ENCODE measurements at places on chromosomes 7 and 10. TPM values are rescaled to one million over a fixed set of nuclear protein-coding genes. Genes with fewer than 3 reads are reported as not detected.

EPO gene
- total RNA-seq, result 0.19 TPM

PKD1L1 gene
- total RNA-seq, result 0.35 TPM

HOXA2 gene
- total RNA-seq, result not detected

ASIC3 gene
- total RNA-seq, result 14.4 TPM

LRRN3 gene
- total RNA-seq, result 24.0 TPM

SFXN3 gene
- total RNA-seq, result 24.2 TPM

FFAR4 gene
- total RNA-seq, result not detected

NPC1L1 gene
- 0.25 TPM for total RNA-seq

TMEM72 gene
- not detected for total RNA-seq

GPR158 gene
- total RNA-seq, result not detected

ZNF479 gene
- not detected for total RNA-seq

MET gene
- 2.4 TPM for total RNA-seq

- H3K27ac ChIP-seq, result no peak overlapping the region
- H3K27me3 ChIP-seq, result peaks cover 48% of the 10 kb centered on the region
- peaks cover 9% of the 10 kb centered on the region for H3K4me1 ChIP-seq
- no peaks in the 10 kb centered on the region for H3K36me3 ChIP-seq
Measured at GRCh38 chr7:124035706-124036105, 2.8 kb upstream of the TMEM229A start.

GRCh38 chr7:97818066-97818663, 54.0 kb downstream of the ASNS start:
- no peak overlapping the region for H3K4me3 ChIP-seq
- H3K36me3 ChIP-seq, result no peaks in the 10 kb centered on the region
- no peaks in the 10 kb centered on the region for H3K27me3 ChIP-seq
- DNase-seq, result no peak

DNA sequence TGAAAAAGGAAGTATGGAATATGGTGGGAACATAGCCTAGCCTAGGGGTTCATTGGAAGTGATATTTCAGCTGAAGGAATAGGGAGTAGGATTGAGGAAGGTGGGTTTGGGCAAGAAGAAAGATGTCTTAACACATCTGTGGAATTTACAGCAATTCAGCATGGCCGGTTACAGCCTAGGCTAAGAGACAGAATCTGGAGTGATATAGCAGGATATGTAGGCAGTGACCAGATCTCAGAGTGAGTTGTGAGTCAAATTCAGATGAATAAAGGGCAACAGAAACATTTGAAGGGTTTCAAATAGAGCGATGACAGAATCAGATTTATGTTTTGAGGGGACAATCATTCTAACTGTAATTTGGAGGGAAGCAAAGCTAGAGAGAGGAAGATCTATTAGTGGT, 199.0 kb upstream of the PRPS1L1 start:
- H3K36me3 ChIP-seq, result no peaks in the 10 kb centered on the region
- DNase-seq, result no peak
- peaks cover 9% of the 10 kb centered on the region for H3K27me3 ChIP-seq
- no peaks in the 10 kb centered on the region for H3K4me1 ChIP-seq

DNA sequence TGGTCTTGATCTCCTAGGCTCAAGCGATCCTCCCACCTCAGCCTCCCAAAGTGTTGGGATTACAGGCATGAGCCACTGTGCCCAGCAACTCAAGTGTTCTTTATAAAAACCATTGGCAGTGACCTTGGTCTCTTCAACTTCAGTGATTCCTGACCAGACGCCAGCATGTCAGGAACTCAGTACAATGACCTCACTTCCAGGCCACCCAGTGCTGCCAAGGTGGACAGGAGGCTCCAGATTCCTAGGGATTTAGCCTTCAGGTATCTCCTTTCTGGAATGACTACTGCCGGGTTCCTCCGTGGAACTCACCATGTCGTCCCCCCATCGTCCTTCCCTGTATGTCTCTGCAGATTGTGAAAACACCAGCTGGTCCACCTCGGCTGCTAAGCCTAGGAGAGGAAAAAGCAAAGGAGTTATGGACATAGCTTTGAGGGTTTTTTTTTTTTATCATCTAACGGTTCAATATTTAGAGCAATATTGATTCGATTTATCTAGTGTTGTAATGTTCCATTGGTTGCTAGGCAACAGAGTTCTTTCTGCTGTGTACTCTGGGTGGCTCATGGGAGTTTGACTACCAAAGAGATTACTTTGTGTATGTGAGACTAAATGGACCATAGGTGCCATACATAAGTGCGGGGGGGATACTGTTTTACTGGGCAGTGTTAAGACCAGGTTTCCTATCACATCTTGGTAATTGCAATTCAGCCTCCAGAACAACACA, 425.8 kb upstream of the AUTS2 start:
- H3K4me3 ChIP-seq, result no peak overlapping the region
- DNase-seq, result no peak
- no peak overlapping the region for H3K27ac ChIP-seq
- H3K36me3 ChIP-seq, result no peaks in the 10 kb centered on the region
- no peaks in the 10 kb centered on the region for H3K27me3 ChIP-seq

DNA sequence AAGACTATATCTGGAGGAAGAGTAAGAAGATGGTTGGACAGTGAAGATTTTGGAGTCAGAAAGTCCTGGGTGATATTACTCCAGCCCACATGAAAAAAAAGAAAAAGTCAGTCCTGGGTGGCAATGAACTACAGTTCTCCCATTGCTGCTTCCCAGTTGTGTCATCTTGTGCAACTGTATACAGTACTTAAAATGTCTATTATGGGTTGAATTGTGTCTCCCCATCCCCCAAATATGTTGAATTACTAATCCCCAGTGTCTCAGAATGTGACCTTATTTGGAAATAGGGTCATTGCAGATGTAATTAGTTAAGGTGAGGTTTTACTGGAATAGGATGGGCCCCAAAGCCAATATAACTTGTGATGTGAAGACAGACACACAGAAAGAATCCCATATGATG, 15.6 kb downstream of the SEC23IP start:
- H3K4me1 ChIP-seq, result no peaks in the 10 kb centered on the region
- DNase-seq, result no peak
- no peak overlapping the region for H3K27ac ChIP-seq
- no peak overlapping the region for H3K4me3 ChIP-seq
- H3K27me3 ChIP-seq, result no peaks in the 10 kb centered on the region

DNA sequence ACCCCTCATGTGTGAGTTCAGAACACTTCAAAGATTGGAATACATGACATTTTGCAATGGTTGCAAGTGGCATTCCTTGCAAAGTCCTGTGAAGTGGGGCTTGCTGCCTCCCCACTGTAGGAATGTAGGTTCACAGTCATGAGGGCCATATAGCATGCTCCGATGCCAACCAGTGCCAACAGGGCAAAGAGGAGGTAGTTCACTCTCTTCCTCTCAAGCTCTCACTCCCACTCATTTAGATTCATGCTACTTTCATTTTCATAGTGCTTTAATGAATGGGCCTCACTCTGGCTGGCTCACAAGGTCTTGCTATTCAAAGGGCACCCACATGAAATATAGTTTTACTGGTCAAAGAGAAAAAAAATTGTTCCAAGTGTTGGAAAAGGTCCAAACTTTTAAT, 169.9 kb upstream of the AOAH start:
- peaks cover 18% of the 10 kb centered on the region for H3K36me3 ChIP-seq
- DNase-seq, result no peak
- H3K4me1 ChIP-seq, result peaks cover 13% of the 10 kb centered on the region
- H3K4me3 ChIP-seq, result no peak overlapping the region
- H3K27ac ChIP-seq, result peak overlapping the region; percentile 47

- peaks cover 25% of the 10 kb centered on the region for H3K4me1 ChIP-seq
- peak overlapping the region; percentile 91 for H3K27ac ChIP-seq
- no peaks in the 10 kb centered on the region for H3K36me3 ChIP-seq
- peak overlapping the region; percentile 92 for H3K4me3 ChIP-seq
- peak; percentile 66 for DNase-seq
Measured at GRCh38 chr7:1533547-1534329, 3.2 kb downstream of the MAFK start.

DNA sequence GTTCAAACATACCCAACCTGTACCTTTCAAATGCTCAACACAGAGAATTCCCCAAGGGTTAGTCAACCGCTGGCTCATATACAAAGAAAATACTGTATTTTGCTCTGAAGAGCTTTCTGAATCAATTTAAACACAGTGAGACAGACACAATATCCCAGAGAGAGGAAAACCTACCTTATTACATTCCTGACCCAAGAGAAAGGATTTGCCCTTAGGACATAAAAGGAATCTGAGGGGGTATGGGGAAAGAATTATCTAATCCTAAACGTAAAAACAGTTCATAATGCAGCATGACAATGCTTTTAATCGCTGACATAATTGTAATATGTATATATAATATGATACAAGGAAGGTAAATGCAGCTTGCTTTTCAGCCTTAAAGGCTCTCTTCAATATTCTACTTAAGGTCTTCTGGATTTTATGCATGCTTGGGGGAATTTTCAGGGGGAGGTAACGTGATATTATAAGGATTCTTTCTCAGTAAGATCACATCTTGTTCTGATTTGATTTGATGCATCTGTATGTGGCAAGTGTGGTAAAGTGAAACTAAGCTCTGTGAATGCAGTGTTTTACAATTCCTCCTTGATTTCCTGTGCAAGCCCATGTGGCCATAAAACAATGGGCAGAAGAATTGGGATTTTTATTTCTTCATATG, 240.5 kb downstream of the GLI3 start:
- H3K4me3 ChIP-seq, result no peak overlapping the region
- no peaks in the 10 kb centered on the region for H3K36me3 ChIP-seq
- no peak overlapping the region for H3K27ac ChIP-seq
- peaks cover 5% of the 10 kb centered on the region for H3K27me3 ChIP-seq

DNA sequence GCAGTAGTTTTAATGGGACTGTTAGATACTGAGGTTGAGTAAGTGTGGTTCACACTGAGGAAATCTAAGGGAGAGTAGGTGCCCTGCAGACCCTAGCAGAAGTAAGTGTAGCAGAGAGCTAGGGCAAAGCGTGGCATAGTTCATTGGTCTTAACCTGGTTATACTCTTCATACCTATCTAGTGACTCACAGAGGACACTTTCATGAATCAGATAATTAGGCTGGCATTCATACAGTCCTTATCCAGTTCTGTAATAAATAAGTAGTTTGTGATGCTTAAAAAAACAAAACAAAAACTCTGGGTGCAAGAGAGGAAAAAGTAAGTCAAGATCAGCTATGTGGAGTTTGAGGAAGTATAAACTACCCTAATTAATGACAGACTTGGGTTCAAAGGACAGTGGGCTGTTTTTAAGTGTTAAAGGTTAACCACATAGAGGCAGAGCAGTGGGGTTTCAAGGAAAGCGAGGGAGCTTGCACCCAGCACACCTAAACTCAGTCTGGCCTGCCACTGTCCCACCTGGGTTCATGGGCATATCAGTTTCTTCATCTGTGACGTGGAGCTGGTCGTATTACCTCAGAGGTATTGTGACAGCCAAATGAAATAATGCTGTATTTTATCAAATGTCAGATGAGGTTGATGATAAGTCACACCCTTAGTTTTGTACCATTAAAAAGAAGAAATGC, 27.1 kb downstream of the LMTK2 start:
- DNase-seq, result no peak
- peak overlapping the region; percentile 41 for H3K4me3 ChIP-seq
- H3K27ac ChIP-seq, result no peak overlapping the region
- no peaks in the 10 kb centered on the region for H3K27me3 ChIP-seq

DNA sequence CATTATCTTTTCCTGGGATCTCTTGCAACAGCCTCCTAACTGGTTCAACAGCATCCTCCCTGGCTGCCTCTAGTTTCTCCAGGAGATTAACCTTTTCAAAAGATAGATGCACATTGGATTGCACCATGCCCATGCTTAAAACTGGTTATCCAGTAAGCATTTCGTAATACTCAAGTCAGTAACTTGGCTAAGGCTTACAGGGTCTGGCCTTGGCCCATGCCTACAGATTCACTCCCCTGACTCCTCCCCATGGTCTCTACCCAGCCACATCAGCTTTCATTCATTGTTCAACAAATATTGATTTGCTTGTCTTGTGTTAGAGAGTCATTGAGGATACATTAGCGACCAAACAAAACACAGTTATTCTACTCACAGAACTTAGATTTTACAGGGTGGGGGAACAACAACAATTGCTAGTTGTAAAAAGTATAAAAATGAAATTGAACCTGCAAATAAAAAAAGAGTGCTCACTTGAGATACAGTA, 1.8 kb upstream of the KIF20B start:
- no peak for DNase-seq
- H3K4me3 ChIP-seq, result peak overlapping the region; percentile 46
- H3K36me3 ChIP-seq, result no peaks in the 10 kb centered on the region

GRCh38 chr7:139635526-139636302, 112.2 kb downstream of the CLEC2L start:
- H3K36me3 ChIP-seq, result peaks cover 2% of the 10 kb centered on the region
- no peaks in the 10 kb centered on the region for H3K27me3 ChIP-seq
- peak overlapping the region; percentile 18 for H3K27ac ChIP-seq
- H3K4me1 ChIP-seq, result peaks cover 44% of the 10 kb centered on the region

DNA sequence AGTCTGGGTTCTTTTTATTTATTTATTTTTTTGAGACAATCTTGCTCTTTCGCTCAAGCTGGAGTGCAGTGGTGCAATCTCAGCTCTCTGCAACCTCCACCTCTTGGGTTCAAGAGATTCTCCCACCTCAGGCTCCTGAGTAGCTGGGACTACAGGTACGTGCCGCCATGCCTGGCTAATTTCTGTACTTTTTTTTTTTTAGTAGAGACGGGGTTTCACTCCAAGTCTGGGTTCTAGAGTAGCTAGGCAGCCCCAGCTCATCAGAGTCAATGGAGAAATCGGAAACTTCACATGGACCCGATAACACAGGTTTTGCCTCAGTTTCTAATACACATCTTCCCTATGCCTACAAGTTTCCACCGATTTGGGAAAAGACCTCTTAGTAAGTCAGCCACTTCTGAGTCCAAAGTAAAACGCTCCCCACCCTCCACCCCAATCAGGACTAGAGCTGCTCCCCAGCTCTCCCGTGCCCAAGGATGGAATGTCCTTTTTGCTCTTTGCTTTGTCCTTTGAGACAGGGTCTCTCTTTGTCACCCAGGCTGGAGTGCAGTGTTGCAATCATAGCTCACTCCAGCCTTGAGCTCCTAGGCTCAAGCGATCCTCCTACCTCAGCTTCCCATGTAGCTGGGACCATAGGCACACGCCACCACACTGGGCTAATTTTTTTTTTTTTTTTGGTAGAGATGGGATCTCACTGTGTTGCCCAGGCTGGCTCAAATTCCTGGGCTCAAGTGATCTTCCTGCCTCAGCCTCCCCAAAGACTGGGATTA, 3.8 kb upstream of the SERPINE1 start:
- peaks cover 64% of the 10 kb centered on the region for H3K27me3 ChIP-seq
- no peak overlapping the region for H3K4me3 ChIP-seq
- H3K27ac ChIP-seq, result no peak overlapping the region
- H3K4me1 ChIP-seq, result peaks cover 37% of the 10 kb centered on the region
- DNase-seq, result no peak

DNA sequence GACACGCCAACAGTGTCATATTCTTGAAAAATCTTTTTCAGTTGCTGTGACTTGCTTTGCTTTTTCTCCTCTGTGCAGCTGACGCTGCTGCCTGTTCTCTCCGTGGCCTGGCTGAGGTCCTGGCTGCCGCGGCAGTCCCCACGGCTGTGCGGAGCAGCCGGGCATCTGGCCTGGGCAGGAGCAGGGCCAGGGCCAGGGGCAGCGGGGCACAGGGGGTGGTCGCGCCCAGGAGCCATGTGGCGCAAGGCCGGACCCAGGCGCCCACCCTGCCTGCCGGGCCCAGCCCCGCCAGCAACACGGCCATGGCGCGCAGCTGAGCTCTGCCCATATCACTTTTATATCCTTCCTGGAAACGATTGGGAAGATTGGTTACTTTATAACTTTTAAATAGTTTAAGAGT, 109.4 kb upstream of the ACBD5 start:
- H3K4me3 ChIP-seq, result no peak overlapping the region
- peaks cover 32% of the 10 kb centered on the region for H3K4me1 ChIP-seq

Data from activated T-cell treated with anti-CD3 and anti-CD28 coated beads, Interleukin-2, amount 50 U/mL, for 72 hours (primary cell).